Fibroblast of skin of left biceps (primary cell): ENCODE measurements at places on chromosomes 13 and 19.

GRCh38 chr19:58118979-58119733 lies 21.1 kb upstream of the ZSCAN18 start:
- no peak for DNase-seq

DNA sequence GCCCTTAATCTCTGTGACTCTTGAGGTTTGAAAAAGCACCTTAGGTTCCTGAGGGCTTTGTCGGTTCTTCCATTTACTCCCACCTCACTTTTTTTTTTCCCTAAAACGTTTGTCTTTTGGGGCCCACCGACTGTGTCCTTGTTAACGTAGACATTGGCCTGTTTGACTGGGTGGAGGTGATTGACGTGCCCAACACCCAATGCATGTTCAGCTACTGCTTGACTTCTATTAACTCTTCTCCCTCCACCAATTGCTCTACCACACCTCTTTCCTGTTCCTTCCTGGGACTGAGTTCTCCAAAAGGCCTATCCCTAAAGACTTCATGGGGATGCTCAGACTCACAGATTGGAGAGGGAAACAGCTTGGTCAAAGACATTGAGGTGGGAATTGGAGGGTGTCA lies 17.3 kb downstream of the CKM start:
- no peak for DNase-seq

DNA sequence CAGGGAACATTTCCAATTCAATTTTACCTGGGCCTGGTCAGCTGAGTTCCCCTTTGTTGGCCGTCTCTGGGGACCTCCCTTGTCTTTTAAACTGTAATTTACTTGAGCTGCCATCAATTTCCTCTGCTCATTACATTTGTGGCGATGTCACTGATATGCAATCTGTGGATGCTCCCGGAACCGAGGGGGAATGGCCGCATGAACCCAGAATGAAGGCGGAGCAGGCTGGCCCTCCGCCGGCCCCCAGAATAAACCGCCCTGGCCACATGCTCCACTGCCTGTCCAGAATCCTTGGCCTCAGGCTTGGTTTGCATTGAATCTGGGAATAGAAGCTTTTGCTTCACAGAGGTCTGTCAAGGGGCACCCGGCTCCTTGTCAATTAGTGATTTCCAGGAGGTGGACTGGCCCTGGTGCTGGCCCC lies 276.8 kb downstream of the TEX29 start:
- DNase-seq: no peak

DNA sequence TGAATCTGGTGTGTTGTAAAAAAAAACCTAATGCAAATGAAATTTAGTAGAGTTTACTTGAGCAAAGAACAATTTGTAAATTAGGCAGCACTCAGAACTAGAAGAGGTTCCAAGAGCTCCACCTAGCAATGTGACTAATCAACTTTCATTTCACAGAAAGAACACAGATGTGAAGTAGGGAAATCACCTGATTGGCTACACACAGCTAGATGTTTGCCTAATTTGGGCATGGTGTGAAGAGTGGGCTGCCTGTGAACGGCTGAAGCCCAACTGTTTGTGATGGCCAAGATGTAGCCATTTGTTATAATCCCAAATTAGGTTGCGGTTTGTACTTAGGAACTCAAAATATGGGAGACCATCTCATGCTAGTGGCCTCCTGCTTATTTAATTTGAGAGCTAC lies 724.4 kb upstream of the SLITRK5 start:
- no peak for DNase-seq
